AG08396 (cell line): ENCODE measurements at places on chromosomes 5 and 9.

DNA sequence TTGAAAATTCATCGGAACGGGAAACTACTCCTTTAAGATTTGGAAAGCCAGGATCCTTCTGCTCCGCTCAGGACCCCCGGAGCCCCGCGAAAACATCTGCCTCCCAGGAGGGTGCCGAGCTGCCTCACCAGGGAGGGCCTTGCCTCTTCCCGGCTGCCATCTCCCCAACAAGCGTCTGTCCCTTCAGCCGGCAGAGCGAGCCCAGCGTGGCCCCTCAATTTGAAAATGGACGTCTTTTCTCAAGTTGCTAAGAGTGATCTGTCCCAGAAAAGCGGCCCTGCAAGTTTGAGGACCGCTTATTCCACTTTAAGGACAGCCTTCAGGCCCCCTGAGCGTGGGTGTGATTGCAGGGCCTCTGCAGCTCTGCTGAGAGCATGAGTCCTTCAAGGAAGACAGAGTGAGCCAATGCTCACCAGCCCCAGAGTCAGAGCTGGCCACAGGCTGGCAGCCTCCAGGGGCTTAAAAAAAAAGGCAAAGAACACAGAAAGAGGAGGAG is 101.3 kb downstream of the PHF2 start:
- DNase-seq: no peak

DNA sequence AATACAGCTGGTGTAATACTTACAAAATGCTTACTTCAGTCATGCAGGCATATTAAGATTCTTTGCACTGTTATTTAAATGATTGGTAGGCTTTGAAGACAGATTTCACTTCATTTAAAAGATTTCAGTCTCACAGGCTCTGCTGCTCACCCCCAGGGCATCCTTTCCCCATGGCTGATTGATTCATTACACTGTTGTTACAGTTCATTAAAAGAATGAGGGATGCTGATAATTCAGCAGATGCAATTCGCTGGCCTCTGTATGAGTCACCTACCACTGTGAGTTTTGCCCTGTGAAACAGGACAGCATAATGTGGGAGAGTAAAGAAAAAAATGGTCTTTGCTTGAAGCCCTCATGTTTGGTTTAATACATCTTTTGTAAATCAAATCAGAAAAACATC is 246.9 kb downstream of the CYLC2 start:
- no peak for DNase-seq

DNA sequence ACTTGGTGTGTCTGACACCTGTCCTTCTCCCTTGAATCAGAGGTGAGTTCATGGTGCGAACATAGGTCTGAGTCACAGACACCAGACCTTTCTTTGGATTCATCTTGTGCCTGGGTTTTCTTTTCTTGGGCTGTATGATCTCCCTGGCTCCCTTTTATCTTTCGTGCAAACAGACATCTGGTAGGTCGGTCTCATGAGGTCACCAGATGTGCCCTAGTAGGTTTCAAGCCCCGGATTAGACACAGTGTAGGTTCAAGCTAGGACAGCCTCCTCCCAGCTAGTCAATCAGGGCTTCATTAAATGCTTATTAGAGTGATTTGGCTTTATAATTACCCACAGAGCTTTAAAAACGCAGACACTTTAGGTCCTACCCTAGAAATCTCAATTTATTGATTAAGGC is 106.0 kb upstream of the MYO10 start:
- no peak for DNase-seq

DNA sequence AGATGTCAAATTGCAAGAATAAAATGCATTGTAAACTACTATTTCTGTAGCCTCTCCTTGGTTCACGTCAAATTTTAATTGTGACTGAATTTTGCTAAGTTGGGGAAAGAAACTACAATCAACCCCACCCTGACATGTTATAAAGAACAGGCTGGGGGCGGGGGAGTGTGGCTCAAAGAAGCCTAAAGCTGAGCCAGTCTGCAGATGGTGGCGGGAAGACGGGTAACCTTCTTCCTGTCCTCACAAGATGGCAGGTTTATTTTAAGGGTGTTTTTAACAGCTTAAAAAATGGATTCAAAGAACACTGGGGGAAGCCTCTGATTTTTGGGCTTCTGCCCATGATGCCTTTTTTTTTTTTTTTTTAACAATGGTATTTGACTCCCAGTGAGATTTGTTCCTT is 68.5 kb upstream of the MELK start:
- DNase-seq: no peak

- DNase-seq: no peak
Measured at GRCh38 chr9:131804826-131805225, 65.0 kb upstream of the RAPGEF1 start.

DNA sequence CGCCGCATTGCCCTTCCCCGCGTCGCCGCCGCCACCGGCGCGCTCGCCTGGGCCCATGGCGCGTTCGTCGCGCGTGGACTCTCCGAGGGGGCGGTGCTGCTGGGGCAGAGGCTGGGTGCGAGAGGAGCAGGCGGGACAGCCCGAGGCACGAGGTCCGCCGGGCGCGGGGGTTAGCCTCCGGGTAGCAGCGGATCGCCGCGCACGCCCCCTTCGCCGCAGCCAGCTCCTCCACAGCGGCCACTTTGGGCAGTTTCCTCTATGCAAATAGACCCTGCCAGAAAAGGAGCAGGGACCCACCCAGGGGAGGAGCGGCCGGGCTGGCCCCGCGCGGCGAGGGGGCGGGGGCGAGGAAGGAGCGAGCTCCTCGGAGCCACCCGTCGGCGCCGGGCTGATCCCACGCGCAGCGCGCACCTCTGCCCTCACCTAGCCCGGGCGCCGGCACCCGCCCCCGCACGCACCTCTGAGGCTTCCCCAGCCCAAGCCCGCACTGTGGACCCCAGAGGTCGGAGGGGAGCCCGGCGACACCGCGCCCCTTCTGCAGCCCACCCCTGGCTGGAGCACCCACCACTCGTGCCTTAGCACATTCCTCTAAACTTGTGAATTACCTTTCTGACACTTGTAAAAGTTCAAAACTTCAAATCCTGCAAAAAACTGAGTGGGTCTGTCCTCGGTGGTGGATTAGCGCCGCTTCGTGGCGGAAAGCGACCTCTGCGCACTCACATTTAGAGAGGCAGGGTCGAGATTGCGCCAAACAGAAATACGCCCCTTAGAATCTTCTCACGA is at the start of gene COL23A1:
Gene COL23A1, minus strand, starts transcription at position 253 of the 783 bp plus-strand sequence.
- peak; percentile 67 for DNase-seq

- no peak for DNase-seq
Measured at GRCh38 chr5:92850886-92851285, 730.1 kb downstream of the NR2F1-AS1 start.

GRCh38 chr9:16626577-16627130 is 243.8 kb downstream of the BNC2 start:
- DNase-seq: peak; percentile 73

DNA sequence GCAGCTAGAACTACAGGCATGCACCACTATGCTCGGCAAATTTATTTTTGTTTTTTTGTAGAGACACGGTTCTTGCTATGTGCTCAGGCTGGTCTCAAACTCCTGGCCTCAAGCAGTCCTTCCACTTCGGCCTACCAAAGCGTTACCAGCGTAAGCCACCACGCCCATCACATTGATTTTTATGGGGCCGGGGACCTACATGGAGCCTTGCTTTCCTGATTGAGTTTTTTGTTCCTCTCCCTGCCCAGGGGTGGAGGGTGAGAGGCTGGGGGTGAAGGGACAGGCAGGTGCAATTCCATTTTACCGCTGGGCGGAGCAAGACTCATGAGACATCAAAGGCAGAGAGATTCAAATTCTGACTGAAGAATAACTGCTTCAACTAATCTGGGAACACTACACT is 1.9 kb downstream of the ALDH1B1 start:
- DNase-seq: no peak

DNA sequence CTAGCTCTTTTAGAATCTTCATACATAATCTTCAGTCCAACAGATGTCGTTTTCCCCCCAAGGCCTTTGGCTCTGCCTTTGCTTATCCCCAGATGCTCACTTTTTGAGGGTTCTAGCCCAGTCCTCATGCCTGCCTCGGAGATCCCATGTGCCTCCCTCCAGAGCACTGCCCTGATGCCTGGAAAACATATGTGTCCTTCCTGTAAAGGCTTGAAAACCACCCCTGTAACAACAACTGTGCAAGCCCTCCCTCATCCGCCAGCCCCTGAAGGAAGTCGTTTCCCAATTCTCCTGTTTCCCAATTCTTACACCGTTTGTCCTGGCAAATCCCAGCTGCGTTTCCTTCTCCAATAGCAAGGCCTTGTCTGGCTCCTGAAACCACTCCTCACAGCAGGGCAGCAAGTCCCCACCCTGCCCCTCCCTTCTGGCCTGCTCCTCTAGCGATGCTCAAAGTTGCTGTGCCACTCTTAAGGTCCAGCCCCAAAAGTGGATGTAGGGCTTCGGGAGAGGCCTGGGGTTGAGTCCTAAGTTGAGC is 52.2 kb downstream of the SLC36A1 start:
- DNase-seq: no peak

GRCh38 chr5:177620560-177620959 is 20.6 kb downstream of the B4GALT7 start:
- DNase-seq: no peak

- no peak for DNase-seq
Measured at GRCh38 chr5:38716516-38716915, 129.3 kb upstream of the OSMR start.

GRCh38 chr5:151113651-151114050 is 32.8 kb upstream of the TNIP1 start:
- DNase-seq: no peak

- no peak for DNase-seq
Measured at GRCh38 chr9:93496285-93496684, 42.9 kb upstream of the FAM120AOS start.

DNA sequence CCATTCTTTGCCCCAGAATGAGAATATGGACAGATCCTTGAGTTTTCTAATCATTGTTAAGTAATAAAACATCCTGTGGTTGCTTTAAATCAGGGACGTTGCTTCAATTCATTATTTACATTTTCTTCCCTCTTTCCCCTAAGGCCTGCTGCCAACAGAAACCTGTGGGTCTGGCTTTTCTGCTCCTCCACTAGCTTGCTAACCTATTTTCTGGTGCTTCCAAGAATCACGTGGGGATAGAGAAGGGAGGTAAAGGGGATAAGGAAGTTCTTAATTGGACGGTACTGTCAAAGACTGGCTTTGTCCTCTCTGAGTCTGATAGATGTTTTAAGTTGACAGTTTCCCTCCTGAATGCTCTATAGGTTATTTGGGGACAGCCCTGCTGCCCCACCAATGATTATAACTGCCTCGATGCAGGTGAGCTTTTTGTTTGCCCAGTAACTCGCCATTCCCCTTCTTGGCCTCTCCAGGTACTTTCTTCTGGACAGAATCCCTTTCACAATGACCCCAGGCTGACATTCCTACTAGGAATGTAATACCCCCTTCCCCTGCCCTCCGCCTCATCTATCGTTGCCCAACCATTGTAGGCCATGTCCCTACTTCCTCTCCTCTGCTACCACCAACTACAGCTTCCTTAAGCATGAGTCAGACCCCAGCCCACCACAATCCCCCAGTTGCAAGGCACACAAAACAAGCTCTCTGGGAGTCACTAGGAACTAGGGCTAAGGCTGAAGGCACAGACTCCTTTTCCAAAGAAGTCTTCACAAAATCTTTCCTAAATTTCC is 19.9 kb upstream of the CPEB4 start:
- no peak for DNase-seq

DNA sequence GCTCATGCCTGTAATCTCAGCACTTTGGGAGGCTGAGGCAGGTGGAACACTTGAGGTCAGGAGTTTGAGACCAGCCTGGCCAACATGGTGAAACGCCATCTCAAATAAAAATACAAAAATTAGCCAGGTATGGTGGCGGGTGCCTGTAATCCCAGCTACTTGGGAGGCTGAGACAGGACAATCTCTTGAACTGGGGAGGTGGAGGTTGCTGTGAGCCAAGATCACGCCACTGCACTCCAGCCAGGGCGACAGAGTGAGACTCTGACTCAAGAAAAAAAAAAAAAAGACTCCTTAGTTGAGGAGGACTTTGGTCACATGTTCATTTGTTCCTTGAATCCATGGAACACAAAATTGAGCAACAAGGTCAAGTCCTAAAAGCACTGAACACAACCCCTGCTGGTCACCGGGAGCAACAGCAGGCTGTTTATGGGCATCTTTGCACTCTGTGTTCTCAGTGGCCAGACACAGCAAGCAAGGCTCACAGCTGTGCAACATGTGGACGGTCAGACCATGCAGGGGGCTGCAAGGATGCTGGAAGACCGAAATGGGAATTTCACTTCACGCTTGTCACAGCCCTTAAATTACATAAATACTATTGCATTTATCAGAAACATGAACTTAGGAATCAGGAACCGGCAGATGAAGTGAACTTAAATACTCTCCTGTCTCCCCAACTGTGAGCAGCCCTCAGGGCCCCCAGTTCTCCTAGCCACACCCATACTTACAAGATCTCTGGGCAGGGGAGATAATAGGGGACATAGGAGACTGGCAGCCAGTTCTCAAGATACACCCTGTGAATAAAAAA is 2.8 kb downstream of the GBGT1 start:
- peak; percentile 87 for DNase-seq

DNA sequence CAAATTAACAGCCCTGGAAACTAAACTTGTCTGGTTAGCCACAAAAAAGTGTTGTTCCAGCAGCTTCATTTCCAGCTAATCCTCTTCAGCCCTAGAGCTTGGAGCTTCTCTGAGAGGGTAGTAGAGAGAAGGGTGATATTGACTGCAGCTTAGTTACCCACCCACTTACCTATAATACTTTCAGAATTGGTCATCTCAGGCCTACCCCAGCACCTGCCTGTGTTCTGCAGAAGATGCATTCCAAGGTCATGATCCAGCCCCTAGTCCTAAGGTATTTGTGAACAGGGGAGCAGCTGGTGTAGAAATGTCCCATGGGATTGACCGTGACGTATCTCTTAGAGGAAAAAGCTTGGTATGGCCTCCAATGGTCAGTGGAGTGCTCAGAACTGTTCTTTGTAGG is 289.0 kb downstream of the NR3C1 start:
- DNase-seq: no peak

- no peak for DNase-seq
Measured at GRCh38 chr9:110129425-110129824, 78.5 kb downstream of the C9orf152 start.

GRCh38 chr9:6008169-6008979 is 7.0 kb downstream of the RANBP6 start:
- peak; percentile 96 for DNase-seq

GRCh38 chr9:107147134-107147533 is 135.9 kb upstream of the RAD23B start:
- DNase-seq: no peak

- peak; percentile 90 for DNase-seq
Measured at GRCh38 chr5:1641560-1642166, 117.9 kb upstream of the LPCAT1 start.

GRCh38 chr9:112325600-112325999 is 7.8 kb downstream of the PTBP3 start:
- no peak for DNase-seq

- DNase-seq: no peak
Measured at GRCh38 chr5:89246252-89246651, 363.3 kb upstream of the MEF2C start.
